ENCODE measurements at places on chromosomes 7 and 10.

DNA sequence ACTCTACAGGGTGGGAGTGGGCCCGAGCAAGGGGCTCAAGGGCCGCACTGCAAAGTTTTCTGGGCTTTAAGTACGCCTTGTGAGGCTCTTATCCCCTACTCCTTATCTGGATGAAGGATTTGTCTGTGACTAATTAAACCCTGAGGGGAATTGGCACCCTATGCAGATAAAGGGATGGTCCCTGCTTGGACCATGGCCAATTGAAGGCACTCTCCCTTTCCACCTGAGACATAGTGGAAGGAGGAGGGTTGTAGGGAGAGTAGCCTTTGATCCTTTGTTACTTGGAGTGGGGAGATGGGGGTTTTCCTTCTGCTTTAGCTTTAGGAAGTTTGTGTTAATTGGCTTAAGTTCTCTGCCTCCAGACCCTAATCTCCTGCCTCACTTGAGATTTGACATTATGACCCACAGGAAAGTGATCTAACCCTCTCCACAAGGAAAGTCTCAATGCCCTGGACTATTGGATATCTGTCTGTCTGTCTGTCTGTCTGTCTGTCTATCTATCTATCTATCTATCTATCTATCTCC is 1158.8 kb upstream of the SORCS1 start:
- no peak for DNase-seq

DNA sequence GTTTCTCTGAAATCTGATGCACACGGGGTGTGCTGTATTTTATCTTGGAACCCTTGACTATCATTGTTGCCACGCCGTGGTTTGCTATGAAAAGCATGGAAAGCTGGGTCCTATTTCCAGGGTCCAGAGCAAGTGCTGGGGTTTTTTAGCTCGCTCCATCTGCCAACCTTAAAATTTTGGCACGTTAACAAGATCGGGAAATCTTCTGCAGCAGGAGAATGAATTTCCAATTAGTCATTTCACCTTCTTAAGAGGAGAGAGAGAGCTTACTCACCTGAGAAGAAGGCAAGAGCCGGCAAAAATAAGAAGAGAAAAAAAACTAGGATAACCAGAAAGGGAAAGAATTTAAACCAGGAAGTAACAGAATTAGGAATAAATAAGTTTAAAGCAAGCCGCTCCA is 223.6 kb upstream of the CELF2 start:
- DNase-seq, result no peak

DNA sequence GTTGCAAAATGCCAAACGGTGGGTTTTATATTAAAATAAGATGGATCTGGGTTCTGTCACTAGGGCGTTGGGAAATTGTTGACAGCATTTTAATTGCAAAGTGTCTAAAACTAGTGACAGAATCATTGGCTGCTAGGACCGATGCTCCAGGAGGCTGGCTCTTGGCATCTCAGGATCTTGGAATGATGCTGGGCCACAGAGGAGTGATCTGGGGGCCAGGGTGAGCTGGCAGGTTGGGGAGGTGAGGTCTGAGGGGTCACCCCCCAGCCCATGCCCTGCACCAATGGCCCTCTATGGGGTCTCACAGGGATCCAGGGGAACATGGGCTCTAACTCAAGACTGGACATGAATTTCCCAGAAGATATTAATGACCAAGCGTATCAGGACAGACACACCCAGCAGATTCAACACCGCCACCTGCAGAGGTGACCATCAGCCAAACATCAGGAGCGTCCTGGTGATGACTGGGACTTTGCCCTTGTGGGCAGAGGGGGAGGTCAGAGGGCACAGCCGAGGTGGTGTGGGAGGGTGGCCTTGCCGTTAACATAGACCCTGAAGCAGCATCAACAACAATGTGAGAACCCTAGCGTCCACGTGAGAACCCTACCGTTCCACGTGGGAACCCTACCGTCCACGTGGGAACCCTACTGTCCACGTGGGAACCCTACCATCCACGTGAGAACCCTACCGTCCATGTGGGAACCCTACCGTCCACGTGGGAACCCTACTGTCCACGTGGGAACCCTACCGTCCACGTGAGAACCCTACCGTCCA is 89.0 kb upstream of the PPP2R2D start:
- no peak for DNase-seq

- DNase-seq, result no peak
Observed at GRCh38 chr10:31709028-31709427, 219.6 kb downstream of the ARHGAP12 start.

GRCh38 chr10:86109421-86109820 is 257.2 kb downstream of the GRID1 start:
- DNase-seq, result peak; percentile 42

- DNase-seq, result no peak
Observed at GRCh38 chr7:133863362-133864061, 263.6 kb upstream of the LRGUK start.

- DNase-seq, result peak; percentile 70
Observed at GRCh38 chr7:21253740-21254687, 173.9 kb upstream of the SP4 start.

DNA sequence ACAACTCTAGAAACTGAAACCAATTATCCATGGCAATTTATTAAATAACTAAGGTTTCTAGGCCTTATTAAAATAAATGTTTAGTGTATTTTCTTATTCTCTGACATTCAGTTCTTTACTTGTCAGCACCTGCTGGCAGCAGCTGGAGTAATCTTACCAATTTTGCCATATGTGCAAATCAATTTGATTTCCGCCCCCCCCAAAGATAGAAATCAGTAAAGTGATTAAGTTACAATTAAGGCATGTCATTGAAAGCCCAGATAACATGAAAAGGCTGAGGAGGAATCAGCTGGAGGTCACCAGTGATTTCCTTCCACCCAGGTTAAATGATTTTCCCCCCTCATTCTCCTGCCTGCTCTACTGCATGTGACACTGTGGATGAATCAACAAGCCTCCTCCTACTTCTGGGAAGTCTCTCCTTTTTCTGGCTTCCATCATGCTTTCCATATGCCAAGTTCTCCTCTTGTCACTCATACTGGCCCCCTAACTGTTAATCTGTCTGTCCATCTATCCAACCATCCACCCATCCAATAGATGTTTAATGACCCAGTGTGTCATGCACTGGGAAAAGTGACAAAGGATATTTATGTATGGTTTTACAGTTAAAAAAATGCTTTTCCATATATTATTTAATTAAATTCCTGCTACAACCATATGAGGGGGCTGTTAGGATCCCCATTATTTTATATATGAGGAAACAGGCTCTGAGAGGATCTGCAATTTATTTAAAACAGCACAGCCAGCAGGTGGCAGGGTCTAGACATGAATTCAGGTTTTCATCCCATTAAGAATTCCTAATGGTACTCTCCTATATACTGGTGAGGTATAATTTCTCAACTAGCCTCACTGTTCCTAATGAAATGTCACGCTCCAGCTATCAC is 116.5 kb downstream of the ATXN7L1 start:
- peak; percentile 66 for DNase-seq

- DNase-seq, result no peak
Observed at GRCh38 chr10:80540136-80540535, 2.4 kb downstream of the SH2D4B start.

- no peak for DNase-seq
Observed at GRCh38 chr10:4503076-4503475, 322.9 kb upstream of the AKR1E2 start.

DNA sequence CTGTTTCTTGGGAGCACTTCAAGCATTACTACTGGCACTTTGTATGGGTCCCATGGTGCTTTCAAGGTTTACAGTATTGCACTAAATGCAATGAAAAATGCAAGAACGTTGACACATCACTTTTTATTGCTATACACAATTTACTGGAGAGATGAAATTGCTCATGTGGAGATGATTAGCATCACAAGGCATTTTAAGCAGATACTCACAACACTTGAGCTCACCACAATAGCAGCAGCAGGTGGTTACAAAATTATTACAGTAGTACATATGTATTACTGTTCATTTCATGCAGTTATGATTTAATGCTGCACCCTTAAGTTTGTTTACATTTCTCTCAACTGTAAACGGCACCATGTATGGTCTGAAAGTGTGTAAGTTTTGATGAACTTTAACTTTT is 537.7 kb downstream of the GRM8 start:
- DNase-seq, result no peak

GRCh38 chr10:10320956-10321355 is 696.7 kb upstream of the CELF2 start:
- DNase-seq, result no peak

DNA sequence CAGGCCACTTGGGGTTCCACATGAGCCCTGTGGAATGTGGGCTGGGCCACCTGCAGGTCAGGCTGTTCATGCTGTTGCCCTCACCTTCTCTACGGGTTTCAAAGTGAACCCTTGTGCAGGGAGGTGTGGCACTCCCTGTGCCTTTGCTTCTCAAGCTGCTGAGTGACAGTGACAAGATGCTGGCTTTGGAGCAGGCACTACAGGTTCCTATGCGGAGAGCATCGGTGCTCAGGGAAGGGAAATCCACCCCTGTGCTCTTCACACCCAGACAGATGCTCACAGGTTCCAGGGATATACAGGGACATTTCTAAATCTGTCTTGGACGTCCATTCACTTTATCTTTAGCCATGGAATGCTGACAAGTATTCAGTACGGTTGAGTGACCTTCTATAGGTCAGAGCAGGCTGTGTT is 1005.0 kb downstream of the LRMDA start:
- no peak for DNase-seq
